NCI-H1092 (cell line): ENCODE measurements at places on chromosomes 1 and 21.

- DNase-seq: peak; percentile 41
Measured at GRCh38 chr1:204493145-204493983, 1.2 kb downstream of the PIK3C2B start.

DNA sequence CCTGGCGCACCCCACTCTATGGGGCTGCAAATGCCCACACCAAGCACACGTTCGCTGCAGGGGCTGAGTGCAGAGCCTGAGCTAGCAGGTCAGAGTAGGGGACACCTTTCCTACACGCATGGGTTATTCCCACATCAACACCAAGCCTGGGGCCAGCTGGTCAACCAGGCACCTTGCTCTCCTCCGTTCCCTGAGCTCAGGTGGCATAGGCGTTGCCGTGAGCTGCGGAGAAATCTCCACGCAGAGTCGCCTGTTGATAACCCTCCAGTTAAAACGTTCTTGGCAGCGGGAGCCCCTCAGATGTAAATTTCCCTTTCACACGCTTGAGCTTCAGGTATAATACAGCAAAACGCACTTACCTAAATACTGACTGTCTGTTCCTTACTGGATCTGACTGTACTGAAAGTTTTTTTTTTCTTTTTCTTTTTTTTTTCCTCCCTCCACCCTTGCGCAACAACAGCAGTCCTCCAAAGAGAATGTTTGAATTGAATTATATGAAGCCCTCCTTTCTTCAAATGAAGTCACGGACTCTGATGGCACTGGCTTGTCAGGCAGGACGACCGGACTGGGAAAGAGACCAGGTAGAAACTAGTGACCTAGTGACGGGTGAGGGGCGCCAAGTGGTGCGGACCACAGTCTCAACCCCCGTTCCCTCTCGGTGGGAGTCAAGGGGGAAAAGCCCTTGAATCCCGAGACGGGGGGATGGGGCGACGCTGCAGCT is 2.1 kb downstream of the BRINP3 start:
- no peak for DNase-seq

GRCh38 chr1:162003830-162004215 is 19.8 kb downstream of the OLFML2B start:
- DNase-seq: no peak

GRCh38 chr1:73910466-73910865 is 287.5 kb downstream of the LRRIQ3 start:
- no peak for DNase-seq

DNA sequence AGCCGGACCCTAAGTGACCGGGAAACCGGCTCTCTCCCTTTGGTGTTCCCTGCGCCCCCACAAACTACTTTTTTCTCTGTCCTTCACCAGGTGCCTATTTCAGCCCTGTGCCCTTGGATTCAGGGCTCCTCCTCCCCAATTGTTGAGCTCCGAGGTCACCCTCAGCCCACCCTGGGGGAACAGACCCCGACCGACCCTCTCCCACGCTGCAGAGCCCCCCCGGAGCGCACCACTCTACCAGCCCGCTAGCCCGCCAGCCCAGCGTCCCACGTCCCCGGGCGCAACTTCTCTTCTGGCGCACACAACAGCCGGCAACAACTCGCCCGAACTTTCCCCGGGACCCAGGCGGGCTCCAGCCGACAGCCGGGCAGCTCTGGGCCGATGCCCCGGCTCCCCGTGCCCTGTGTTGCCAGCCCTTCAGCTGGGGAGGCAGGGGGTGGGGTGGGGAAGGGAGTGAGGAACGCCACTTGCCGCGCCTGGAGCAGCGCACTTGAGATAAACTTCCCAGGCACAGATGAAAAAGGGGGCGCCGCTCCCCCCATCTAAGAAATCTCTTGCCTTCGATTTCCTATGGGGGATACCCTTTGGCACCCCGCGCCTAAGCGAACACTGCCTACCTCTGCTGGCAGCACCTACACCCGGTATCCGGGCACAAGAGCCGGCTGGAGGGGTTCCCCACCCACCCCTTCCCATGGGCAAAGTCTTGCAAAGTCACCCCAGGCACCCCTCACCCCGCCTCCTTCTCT is 997 bp downstream of the CASZ1 start:
- DNase-seq: no peak

- DNase-seq: no peak
Measured at GRCh38 chr1:160638926-160639325, 7.9 kb downstream of the SLAMF1 start.

DNA sequence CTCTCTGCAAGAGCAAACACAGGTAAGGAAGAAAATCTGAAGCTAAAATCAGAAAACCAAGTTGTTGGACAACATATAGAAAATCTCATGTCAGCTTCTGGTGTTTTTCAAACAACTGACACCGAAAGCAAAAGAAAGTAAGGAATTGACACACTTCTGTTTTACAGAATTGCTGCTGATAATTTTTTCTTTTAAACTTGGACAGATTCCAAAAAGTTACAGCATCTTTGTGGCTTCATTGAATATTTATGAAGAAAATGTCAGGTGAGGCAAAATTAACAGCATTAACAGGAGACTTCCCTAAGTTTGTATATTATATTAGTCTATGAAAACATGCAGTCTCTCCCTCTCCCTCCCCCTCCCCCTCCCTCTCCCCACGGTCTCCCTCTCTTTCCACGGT is 14.9 kb upstream of the CTSS start:
- DNase-seq: no peak

- no peak for DNase-seq
Measured at GRCh38 chr1:98368995-98369394, 292.5 kb upstream of the SNX7 start.

DNA sequence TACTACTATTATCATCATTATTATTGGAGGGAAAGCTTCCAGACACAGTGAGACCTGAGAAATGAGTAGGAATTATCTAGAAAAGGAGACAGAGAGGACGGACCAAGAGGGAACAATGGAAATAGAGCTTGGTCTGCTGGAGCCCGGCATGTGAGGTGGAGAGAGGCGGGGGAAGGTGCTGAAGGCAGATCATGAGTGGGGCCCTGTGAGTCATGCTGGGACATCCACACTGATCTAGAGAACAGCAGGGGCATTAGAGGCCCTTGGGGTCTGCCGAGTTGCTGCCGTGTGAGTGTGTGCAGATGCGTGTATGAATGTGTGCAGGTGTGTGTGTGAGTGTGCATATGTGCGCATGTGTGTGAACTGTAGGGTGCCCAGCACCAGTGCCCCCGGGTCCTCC is 65.7 kb downstream of the TMCO4 start:
- DNase-seq: no peak

DNA sequence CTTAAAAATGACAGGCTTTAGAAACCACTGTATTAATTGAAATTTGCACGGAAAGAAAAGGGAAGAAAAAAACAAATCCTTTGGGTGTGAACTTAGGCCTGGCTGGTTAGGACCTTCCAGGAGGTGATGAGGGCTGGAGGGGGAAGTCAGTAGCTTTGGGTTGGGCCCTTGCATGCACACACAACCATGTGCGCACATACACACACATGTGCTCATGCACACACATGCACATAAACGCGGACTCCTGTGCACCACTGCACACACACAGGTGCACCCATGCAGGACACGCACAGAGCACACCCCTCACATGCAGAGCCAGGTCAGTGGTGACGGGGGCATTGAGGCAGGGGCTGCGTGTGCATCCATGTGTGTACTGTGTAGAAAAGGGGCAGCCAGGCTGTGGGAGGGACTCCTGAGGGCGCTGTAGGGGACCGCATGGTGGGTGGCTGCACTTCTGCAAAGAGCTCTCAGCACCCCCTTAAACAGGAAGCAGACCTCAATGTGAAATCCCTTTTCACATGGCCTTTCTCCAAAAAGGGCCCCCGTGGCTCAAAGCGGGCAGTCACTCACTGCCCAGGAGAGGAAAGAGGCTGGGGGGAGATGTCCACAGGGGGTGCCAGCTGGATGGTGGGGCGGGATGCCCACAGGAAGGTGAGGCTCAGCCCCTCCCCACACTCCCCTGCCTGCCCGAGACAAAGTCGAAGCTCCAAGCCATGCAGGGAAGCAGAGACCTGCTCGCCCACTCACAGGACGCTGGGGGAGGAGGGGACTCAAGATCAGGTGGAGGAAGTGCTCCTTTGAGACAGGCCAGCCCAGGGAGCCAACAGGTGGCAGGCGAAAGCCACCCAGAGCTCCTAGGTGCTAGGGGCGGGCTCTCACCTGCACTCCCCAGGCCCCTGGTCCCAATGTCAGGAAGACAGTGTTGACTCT is 95.2 kb downstream of the ITPKB start:
- no peak for DNase-seq

- no peak for DNase-seq
Measured at GRCh38 chr1:192518700-192519099, 56.9 kb upstream of the RGS1 start.

DNA sequence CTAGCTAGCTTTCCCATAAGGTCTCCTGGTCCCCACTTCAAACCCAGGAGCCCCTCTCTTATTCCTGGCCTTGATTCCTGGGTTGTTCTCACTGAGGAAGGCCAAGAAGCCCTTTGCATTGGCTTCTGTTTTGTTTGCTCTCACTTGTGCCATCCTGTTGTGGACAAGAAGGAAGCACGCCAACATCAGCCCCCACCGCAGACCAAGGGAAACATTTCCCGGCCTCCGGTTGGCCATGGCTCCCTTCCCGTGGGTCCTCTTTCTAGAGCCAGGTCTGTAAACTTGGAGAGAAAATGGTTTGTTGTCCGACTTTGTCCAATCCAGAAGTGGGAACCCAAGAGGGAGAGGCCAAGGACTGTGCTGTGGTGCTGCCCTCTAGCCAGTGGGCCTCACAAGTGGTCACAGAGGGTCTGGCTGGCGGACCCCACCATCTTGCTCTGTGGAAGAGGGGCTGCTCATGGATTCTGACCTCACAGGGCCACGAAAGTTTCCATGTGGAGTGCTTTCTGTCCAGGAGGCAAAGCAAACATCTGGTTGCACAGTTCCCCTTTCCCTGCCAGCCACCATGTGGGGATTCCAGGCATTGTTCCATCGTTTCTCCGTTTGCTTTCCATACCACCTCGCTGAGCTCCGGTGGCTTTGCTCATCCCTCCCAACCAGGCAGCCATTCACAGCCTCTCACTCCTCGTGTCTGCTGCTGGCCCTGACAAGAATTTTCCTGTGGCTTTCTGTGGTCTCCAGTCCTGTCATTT is 18.9 kb upstream of the TENT5C start:
- no peak for DNase-seq

GRCh38 chr1:160089883-160090282 is 8.5 kb downstream of the IGSF8 start:
- no peak for DNase-seq

- no peak for DNase-seq
Measured at GRCh38 chr1:17101261-17101660, 18.0 kb downstream of the PADI2 start.

DNA sequence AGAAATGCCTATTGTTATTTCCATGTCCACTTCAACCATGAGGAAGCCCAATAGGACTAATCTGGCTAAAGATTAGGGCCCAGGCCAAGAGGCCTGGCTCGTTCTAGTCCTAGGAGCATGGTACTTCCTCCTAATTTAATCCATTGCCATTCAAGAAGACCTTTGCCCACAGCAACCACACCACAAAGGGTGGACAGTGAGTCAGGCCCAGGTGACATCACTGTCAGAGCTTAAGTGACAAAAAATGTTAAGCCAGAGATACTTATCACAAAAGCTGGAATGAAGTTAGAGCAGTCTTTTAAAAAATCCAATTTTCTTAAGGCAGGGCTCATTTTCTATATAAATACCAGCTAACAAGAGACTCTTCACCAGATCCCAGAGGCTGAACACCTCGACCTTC is at the start of gene SPRR3:
Gene SPRR3 (plus strand): TSS at position 368 of the 400 bp plus-strand sequence. CDS start 1,272 bp downstream, outside the sequence.
- DNase-seq: no peak

GRCh38 chr1:66984491-66984890 is 59.7 kb downstream of the MIER1 start:
- no peak for DNase-seq

DNA sequence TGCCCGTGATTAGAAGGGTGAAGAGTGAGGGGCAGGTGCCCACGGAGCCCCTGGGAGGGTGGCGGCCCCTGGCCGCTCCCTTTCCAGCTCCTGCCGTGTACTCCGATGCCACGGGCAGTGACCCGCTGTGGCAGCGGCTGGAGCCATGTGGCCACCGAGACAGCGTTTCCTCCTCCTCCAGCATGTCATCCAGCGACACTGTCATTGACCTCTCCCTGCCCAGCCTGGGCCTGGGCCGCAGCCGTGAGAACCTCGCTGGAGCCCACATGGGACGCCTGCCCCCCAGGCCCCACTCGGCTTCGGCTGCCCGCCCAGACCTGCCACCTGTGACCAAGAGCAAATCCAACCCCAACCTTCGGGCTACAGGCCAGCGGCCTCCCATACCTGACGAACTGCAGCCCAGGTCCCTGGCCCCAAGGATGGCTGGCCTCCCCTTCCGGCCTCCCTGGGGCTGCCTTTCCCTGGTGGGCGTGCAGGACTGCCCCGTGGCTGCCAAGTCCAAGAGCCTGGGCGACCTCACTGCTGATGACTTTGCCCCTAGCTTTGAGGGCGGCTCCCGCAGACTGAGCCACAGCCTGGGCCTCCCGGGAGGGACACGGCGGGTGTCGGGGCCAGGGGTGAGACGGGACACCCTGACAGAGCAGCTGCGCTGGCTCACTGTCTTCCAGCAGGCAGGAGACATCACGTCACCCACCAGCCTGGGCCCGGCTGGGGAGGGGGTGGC is 22.0 kb downstream of the PANK4 start:
- DNase-seq: no peak

DNA sequence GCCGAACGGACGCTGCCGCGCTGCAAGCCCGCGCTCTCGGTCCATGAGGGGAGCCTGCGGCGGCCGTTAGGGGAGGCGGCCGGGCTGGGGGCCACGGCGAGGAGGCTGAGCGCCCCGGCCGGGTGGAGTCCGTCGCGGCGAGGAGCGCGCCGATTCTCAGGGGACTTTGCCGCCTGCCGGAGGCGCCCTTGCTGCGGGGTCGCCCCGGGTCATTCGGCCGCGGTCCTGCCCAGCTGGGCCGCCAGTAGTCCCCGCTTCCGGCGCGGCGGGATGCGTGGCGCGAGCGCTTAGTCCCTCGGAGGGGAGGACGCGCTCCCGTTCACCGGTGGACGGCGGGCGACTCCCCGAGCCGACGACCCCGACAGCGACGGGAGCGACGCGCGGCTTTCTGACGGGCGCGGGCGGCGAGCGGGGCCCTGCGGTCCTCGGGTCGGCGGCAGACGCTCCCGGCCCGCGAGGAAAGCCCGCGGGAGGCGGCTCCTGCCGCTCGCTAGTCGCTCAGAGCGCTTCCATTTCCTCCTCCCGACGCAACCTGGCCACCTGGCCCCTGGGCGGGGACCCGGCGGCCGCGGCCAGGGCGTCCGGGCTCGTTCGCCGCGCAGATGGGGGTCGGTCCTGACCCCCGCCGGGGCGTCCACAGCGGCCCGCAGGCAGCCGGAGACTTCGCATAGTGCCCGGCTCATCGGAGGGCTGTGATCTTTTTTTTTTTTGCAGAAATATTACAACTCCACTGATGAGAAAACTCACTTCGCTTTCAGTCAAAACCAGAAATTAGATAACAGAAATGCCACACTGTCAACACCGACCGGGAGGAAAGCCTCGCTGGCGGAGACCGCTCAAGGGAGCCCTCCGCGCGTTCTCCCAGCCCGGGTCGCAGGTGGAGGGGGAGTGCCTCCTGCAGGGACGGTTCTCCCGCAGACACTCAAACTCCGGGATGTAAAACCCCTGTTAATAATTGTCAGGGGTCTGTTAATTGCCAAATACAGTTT is 641 bp upstream of the ZBTB21 start:
- DNase-seq: peak; percentile 64

- no peak for DNase-seq
Measured at GRCh38 chr1:52706941-52707926, 9.1 kb upstream of the COA7 start.

- no peak for DNase-seq
Measured at GRCh38 chr1:37831109-37831508, 23.1 kb upstream of the YRDC start.

GRCh38 chr1:26072305-26072704 is 4.9 kb upstream of the TRIM63 start:
- DNase-seq: no peak

GRCh38 chr1:153100245-153100644 is 5.9 kb upstream of the SPRR2E start:
- DNase-seq: no peak

- no peak for DNase-seq
Measured at GRCh38 chr1:239268007-239268406, 118.4 kb upstream of the CHRM3 start.
